ENCODE measurements at places on chromosomes 12 and 14. TPM values are rescaled to one million over a fixed set of nuclear protein-coding genes. Genes with fewer than 3 reads are reported as not detected.

Gene PAPLN
- 7.8 TPM for total RNA-seq

Gene CCDC184
- 3.4 TPM for total RNA-seq

Gene PPP4R4
- 0.27 TPM for total RNA-seq

Gene FSCB
- total RNA-seq = not detected

Gene KRT5
- total RNA-seq = not detected

Gene JPH4
- total RNA-seq = not detected

Gene PLCZ1
- total RNA-seq = not detected

Gene KRT82
- not detected for total RNA-seq

Gene CALM1
- total RNA-seq = 326 TPM

Gene KRT80
- 71.8 TPM for total RNA-seq

Gene DHRS2
- total RNA-seq = 5.7 TPM

Gene ARG2
- total RNA-seq = 1.3 TPM

Gene PPP1R13B
- total RNA-seq = 5.2 TPM

Gene FIGNL2
- 0.32 TPM for total RNA-seq

Gene CCDC196
- total RNA-seq = not detected

Gene VASH1
- 4.9 TPM for total RNA-seq

Gene TSPAN19
- total RNA-seq = 0.18 TPM

Gene DCAF11
- total RNA-seq = 23.6 TPM

Gene CMA1
- not detected for total RNA-seq

Gene FOXN4
- total RNA-seq = not detected

Gene RIPK3
- not detected for total RNA-seq

Gene KCNMB4
- total RNA-seq = 0.13 TPM

Gene PLXNC1
- 0.07 TPM for total RNA-seq

Gene KERA
- not detected for total RNA-seq

Gene ERGIC2
- 84.7 TPM for total RNA-seq

Gene GPR132
- total RNA-seq = 0.43 TPM

Gene PTPN6
- total RNA-seq = 14.0 TPM

Gene TFCP2
- 19.6 TPM for total RNA-seq

Gene TEX22
- 0.18 TPM for total RNA-seq

Gene OR4E2
- total RNA-seq = not detected

Gene CCNK
- total RNA-seq = 44.8 TPM

Gene NTS
- 94.8 TPM for total RNA-seq

Gene TWF1
- total RNA-seq = 74.3 TPM

Gene CPNE6
- total RNA-seq = not detected

Gene CD163
- total RNA-seq = not detected

Gene CMKLR1
- not detected for total RNA-seq

Gene SYNDIG1L
- total RNA-seq = not detected

Gene KLRC1
- not detected for total RNA-seq

Gene DNAJC22
- total RNA-seq = 19.7 TPM

Data from A549 treated with RU486 at 1 μM for 4 hours (cell line).